ENCODE measurements at places on chromosomes 16 and 17. TPM values are rescaled to one million over a fixed set of nuclear protein-coding genes. Genes with fewer than 3 reads are reported as not detected.
A peak's percentile ranks its signal among the peaks of the same experiment; 100 is the strongest.

- no peak overlapping the region for H3K4me3 ChIP-seq
- no peaks in the 10 kb centered on the region for H3K27me3 ChIP-seq
- no peaks in the 10 kb centered on the region for H3K4me1 ChIP-seq
- H3K27ac ChIP-seq = no peak overlapping the region
- no peak for DNase-seq
Measured at GRCh38 chr16:78189121-78189520, 89.7 kb downstream of the WWOX start.

- no peak overlapping the region for H3K4me3 ChIP-seq
- peaks cover 37% of the 10 kb centered on the region for H3K4me1 ChIP-seq
- no peak for DNase-seq
- no peaks in the 10 kb centered on the region for H3K27me3 ChIP-seq
Measured at GRCh38 chr17:57401556-57402488, 145.5 kb downstream of the MSI2 start.

DNA sequence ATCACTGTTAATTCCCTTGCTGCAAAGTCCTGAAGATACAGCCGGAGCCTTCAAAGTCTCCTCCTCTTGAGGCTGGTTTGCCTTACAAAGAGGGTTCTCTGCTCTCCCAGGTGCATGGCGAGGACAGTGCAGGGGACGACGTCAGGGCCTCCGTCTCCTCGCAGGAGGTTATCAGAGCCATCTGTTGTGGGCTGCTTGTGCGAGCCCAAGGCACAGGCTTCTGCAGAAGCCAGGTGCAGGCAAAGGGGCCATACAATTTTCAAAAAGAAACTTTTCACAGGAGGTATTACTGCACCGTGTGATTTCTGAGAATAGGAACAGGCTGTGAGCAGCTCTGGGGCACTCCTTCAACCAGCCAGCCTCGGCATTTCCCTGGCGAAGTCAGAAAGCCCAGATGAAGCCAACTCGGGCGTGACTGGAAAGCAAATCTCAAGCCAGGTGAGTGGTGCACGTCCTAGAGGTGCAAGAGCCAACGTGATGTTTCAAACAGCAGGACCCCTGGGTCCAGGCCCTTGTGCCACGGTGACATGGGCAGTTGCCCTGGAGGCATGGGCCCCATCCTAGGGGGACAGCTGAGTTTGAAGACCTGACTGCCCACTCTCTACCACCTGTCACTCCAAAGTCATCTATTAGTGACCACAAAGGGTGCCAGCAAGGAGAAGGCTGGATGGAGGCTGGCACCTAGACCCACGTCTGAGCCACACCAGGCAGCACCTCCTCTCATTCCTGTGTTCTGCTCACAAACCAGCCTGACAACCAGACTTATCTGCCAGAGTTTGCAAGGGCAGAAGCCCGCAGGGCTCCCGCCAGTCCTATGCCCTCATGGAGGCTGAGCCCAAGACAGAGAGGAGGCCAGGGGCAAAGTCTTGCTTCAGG, 68.6 kb downstream of the SMPD3 start:
- no peak for DNase-seq
- H3K27ac ChIP-seq = no peak overlapping the region
- H3K4me3 ChIP-seq = no peak overlapping the region
- H3K27me3 ChIP-seq = peaks cover 32% of the 10 kb centered on the region
- H3K4me1 ChIP-seq = no peaks in the 10 kb centered on the region

Gene FZD2
- 92.4 TPM for total RNA-seq

- H3K4me3 ChIP-seq = peak overlapping the region; percentile 51
- peaks cover 74% of the 10 kb centered on the region for H3K36me3 ChIP-seq
- peaks cover 84% of the 10 kb centered on the region for H3K4me1 ChIP-seq
- H3K27ac ChIP-seq = peak overlapping the region; percentile 79
Measured at GRCh38 chr17:59652119-59652518, 32.4 kb downstream of the CLTC start.

Gene PPP1R1B
- total RNA-seq = not detected

DNA sequence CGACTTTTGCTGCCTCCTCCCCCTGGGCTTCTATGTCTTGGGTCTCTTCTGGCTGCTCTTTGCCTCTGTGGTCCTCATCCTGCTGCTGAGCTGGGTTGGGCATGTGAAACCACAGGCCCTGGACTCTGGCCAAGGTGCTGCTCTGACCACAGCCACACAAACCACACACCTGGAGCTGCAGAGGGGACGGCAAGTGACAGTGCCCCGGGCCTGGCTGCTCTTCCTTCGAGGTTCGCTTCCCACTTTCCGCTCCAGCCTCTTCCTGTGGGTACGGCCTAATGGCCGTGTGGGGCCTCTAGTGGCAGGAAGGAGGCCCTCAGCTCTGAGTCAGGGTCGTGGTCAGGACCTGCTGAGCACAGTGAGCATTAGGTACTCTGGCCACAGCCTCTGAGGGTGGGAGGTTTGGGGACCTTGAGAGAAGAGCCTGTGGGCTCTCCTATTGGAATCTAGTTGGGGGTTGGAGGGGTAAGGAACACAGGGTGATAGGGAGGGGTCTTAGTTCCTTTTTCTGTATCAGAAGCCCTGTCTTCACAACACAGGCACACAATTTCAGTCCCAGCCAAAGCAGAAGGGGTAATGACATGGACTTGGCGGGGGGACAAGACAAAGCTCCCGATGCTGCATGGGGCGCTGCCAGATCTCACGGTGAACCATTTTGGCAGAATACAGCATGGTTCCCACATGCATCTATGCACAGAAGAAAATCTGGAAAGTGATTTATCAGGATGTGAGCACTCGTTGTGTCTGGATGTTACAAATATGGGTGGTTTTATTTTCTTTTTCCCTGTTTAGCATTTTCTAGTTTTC, 2.3 kb downstream of the GP1BA start:
- H3K4me1 ChIP-seq = peaks cover 23% of the 10 kb centered on the region
- peaks cover 22% of the 10 kb centered on the region for H3K36me3 ChIP-seq
- H3K4me3 ChIP-seq = no peak overlapping the region
- peaks cover 2% of the 10 kb centered on the region for H3K27me3 ChIP-seq
- no peak for DNase-seq

GRCh38 chr17:79389896-79390295, 221.0 kb downstream of the RBFOX3 start:
- no peaks in the 10 kb centered on the region for H3K4me1 ChIP-seq
- no peak for DNase-seq
- peaks cover 36% of the 10 kb centered on the region for H3K27me3 ChIP-seq
- H3K27ac ChIP-seq = no peak overlapping the region
- H3K36me3 ChIP-seq = 0 out of 2 replicates have a peak, but pooled peaks cover 4% of the 10 kb centered on the region

Gene TNFRSF17
- not detected for total RNA-seq

DNA sequence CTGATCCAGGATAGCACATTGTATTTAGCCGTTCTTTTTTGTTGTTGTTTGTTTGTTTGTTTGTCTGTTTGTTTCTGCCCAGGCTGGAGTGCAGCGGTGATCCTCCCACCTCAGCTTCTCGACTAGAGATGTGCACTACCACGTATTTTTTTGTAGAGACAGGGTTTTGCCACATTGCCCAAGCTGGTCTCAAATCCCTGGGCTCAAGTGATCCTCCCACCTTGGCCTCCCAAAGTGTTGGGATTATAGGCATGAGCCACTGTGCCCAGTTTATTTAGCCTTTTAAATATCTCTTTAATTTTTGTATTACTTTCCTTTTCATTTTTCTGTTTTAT, 9.2 kb upstream of the NLRC5 start:
- H3K36me3 ChIP-seq = 0 out of 2 replicates have a peak, but pooled peaks cover 7% of the 10 kb centered on the region
- H3K4me1 ChIP-seq = peaks cover 8% of the 10 kb centered on the region
- H3K27ac ChIP-seq = no peak overlapping the region
- no peak for DNase-seq

- H3K4me3 ChIP-seq = no peak overlapping the region
- H3K27me3 ChIP-seq = peaks cover 17% of the 10 kb centered on the region
- H3K27ac ChIP-seq = no peak overlapping the region
- H3K36me3 ChIP-seq = peaks cover 8% of the 10 kb centered on the region
- no peak for DNase-seq
Measured at GRCh38 chr17:2027528-2028233, 2.3 kb upstream of the DPH1 start.

Gene KLHL10
- not detected for total RNA-seq

Gene C16orf74
- total RNA-seq = 18.0 TPM

DNA sequence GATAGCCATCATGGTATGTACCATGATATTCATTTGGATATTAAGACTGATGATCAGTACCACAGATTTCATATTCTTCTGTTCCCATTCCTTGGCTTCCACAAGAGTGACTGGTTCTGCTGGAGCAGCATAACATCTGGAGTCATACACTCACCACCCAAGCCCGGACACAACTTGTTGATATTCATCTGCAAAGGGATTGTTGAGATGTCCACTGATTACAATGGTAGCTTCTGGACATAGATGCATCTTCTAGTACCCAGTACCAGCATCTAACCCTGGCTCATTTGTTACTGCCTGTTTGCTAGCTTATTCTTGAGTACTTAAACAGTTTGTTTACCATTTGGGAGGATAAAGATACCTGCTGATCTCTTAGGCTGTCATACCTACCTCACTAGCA, 235.7 kb upstream of the AXIN2 start:
- H3K4me1 ChIP-seq = no peaks in the 10 kb centered on the region
- H3K4me3 ChIP-seq = no peak overlapping the region
- peaks cover 8% of the 10 kb centered on the region for H3K36me3 ChIP-seq
- peaks cover 1% of the 10 kb centered on the region for H3K27me3 ChIP-seq
- DNase-seq = no peak

Gene PDIA2
- total RNA-seq = not detected

- no peak overlapping the region for H3K4me3 ChIP-seq
- H3K27ac ChIP-seq = peak overlapping the region; percentile 28
- peaks cover 1% of the 10 kb centered on the region for H3K27me3 ChIP-seq
- H3K36me3 ChIP-seq = no peaks in the 10 kb centered on the region
Measured at GRCh38 chr17:82528484-82529265, 9.1 kb downstream of the FOXK2 start.

- DNase-seq = no peak
- peaks cover 2% of the 10 kb centered on the region for H3K27me3 ChIP-seq
- 0 out of 2 replicates have a peak, but pooled peaks cover 5% of the 10 kb centered on the region for H3K36me3 ChIP-seq
- peak overlapping the region; percentile 8 for H3K4me3 ChIP-seq
- H3K4me1 ChIP-seq = peaks cover 19% of the 10 kb centered on the region
Measured at GRCh38 chr16:72921620-72922019, 126.3 kb downstream of the ZFHX3 start.

Gene RUNDC1
- total RNA-seq = 12.5 TPM

GRCh38 chr16:14037960-14038359, 33.2 kb upstream of the MRTFB start:
- peaks cover 5% of the 10 kb centered on the region for H3K27me3 ChIP-seq
- no peaks in the 10 kb centered on the region for H3K36me3 ChIP-seq
- no peak for DNase-seq
- H3K4me1 ChIP-seq = no peaks in the 10 kb centered on the region

GRCh38 chr16:20517149-20517548, 59.0 kb downstream of the ACSM2B start:
- no peak overlapping the region for H3K27ac ChIP-seq
- no peaks in the 10 kb centered on the region for H3K4me1 ChIP-seq
- DNase-seq = no peak
- H3K36me3 ChIP-seq = no peaks in the 10 kb centered on the region
- no peaks in the 10 kb centered on the region for H3K27me3 ChIP-seq
- H3K4me3 ChIP-seq = no peak overlapping the region

- H3K4me1 ChIP-seq = peaks cover 26% of the 10 kb centered on the region
- no peak overlapping the region for H3K4me3 ChIP-seq
- DNase-seq = no peak
- H3K27me3 ChIP-seq = peaks cover 2% of the 10 kb centered on the region
Measured at GRCh38 chr16:4882000-4882632, 34.8 kb downstream of the UBN1 start.

Measured in HFFc6 (cell line).